ENCODE measurements at places on chromosomes 7 and 10. TPM values are rescaled to one million over a fixed set of nuclear protein-coding genes. Genes with fewer than 3 reads are reported as not detected.

DNA sequence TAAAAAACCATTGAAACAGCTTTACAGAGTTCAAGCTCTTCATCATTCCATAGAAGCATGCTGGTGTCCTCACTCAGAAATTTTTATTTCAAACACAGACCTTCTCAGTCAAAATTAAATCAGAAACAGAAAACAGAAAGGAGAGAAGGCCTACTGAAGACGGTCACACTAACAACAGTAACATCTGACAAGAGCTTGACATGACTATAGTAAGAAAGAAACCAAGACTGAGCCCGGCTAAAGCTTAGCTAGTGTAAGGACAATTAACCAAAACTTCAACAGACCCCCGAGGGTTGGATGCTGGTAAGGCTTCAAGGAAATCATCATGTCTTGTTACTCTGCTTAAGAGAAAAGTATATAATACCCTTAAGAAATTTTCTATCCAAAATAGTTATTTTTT is 38.6 kb downstream of the MTPN start:
- no peaks in the 10 kb centered on the region for H3K27me3 ChIP-seq
- no peak overlapping the region for H3K27ac ChIP-seq
- no peaks in the 10 kb centered on the region for H3K36me3 ChIP-seq
- H3K4me3 ChIP-seq, result no peak overlapping the region

CPEB3 gene
- 6.9 TPM for total RNA-seq

GRCh38 chr10:14698829-14699170 is 75.9 kb downstream of the FAM107B start:
- no peak for DNase-seq
- H3K36me3 ChIP-seq, result no peaks in the 10 kb centered on the region
- H3K27ac ChIP-seq, result no peak overlapping the region
- H3K4me1 ChIP-seq, result no peaks in the 10 kb centered on the region
- no peaks in the 10 kb centered on the region for H3K27me3 ChIP-seq

CNTNAP2 gene
- total RNA-seq, result 0.59 TPM

SRGN gene
- 232 TPM for total RNA-seq

GRCh38 chr7:155251831-155252230 is 45.8 kb upstream of the INSIG1 start:
- no peaks in the 10 kb centered on the region for H3K4me1 ChIP-seq
- H3K27ac ChIP-seq, result no peak overlapping the region
- no peaks in the 10 kb centered on the region for H3K36me3 ChIP-seq
- peaks cover 5% of the 10 kb centered on the region for H3K27me3 ChIP-seq
- DNase-seq, result no peak
- H3K4me3 ChIP-seq, result no peak overlapping the region

NCF1 gene
- total RNA-seq, result 50.8 TPM

DNA sequence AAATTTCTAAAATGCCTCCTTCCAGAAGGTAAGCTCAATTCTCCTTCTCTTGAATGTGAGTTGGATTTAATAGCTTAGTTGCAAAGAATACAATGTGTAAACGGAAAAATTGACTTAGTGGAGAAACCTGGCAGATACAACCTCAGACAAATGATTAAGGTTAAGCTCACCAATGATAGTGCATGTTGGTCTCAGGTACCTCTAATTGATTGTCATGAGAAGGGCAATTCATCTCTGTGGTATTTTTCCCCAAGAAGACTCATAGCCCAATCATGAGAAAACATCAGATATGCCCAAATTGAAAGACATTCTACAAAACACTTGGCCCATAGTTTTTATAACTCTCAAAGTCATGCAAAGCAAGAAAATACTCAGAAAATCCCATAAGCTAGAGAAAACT is 36.2 kb upstream of the TMEM106B start:
- no peak overlapping the region for H3K4me3 ChIP-seq
- H3K36me3 ChIP-seq, result no peaks in the 10 kb centered on the region
- H3K27ac ChIP-seq, result no peak overlapping the region
- no peaks in the 10 kb centered on the region for H3K27me3 ChIP-seq
- DNase-seq, result no peak
- no peaks in the 10 kb centered on the region for H3K4me1 ChIP-seq

- H3K4me3 ChIP-seq, result no peak overlapping the region
- no peak for DNase-seq
- H3K27ac ChIP-seq, result no peak overlapping the region
- H3K36me3 ChIP-seq, result no peaks in the 10 kb centered on the region
- H3K4me1 ChIP-seq, result peaks cover 14% of the 10 kb centered on the region
These were observed 33.3 kb downstream of the LRMDA start for GRCh38 chr10:75464478-75465449.

HTR5A gene
- not detected for total RNA-seq

DNA sequence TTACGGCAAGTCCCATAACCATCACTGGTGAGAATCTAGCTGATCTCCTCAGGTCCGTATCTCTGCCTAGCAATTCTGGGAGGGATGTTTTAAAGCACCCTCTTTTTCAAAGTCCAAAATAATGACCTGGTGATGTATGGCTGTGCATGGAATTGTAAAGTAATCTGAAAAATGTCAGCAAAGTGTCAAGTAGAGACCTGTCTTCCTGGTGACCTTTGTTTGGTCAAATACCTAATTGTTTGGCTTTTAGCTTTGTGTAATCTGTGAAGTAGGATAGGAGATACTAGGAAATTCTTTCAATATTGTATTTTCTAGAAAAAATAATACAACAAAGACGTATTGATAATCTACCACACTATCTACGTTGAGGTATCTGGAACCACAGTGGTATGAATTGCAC is 51.0 kb downstream of the ABCB5 start:
- no peaks in the 10 kb centered on the region for H3K4me1 ChIP-seq
- no peaks in the 10 kb centered on the region for H3K36me3 ChIP-seq
- no peak for DNase-seq
- H3K27ac ChIP-seq, result no peak overlapping the region
- no peaks in the 10 kb centered on the region for H3K27me3 ChIP-seq

PKD2L1 gene
- 3.4 TPM for total RNA-seq

DNA sequence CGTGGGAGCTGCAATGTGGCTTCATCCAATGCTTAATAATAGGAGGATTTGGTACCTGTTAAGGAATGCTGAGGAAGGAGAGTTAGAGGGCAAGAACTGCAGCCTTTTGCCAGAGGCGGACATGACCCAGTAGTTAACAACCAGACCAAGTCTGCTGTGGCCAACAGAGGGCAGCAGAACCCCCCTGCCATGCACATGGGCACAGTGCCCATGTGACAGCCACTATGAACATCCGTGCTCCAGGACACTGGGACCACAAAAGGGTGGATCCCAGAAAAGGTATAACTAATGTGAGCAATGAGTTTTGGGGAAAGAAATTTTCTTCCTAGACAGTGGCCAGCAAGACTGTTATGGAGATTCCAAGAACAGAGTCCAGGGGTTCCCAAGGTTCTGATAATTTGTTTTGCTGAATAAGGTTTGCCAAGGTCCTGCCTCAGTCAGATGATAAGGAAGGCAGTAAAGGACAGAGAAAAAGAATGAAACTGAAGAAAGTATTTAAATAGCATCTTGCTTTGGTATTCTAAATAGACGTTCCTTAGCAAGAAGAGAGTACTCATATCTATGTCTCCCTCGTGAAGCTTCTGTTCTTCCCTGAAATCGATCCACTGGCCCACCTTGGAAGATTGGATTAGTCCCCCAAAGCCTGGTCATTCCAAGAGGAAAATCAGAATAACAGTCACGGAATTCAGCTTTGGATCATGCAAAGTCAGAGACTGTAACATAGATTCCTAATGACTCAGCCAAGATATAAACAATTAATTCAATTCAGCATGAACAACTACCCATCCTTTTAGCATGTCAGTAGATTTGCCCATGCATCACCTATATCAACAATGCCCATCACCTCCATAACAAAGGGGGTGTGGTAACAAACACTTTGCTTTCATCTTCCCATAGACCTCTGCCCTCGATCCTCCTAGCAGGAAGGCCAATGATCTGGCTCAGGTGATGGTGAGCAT is 56.0 kb downstream of the LGI1 start:
- no peak overlapping the region for H3K27ac ChIP-seq
- no peaks in the 10 kb centered on the region for H3K4me1 ChIP-seq
- H3K36me3 ChIP-seq, result no peaks in the 10 kb centered on the region
- peaks cover 10% of the 10 kb centered on the region for H3K27me3 ChIP-seq
- H3K4me3 ChIP-seq, result no peak overlapping the region

DPP6 gene
- 0.71 TPM for total RNA-seq

SPDYE1 gene
- not detected for total RNA-seq

- H3K27me3 ChIP-seq, result no peaks in the 10 kb centered on the region
- no peak overlapping the region for H3K4me3 ChIP-seq
- no peak overlapping the region for H3K27ac ChIP-seq
- no peaks in the 10 kb centered on the region for H3K4me1 ChIP-seq
- no peaks in the 10 kb centered on the region for H3K36me3 ChIP-seq
These were observed 23.3 kb upstream of the INPP5F start for GRCh38 chr10:119702583-119702982.

- DNase-seq, result peak; percentile 95
- H3K27ac ChIP-seq, result no peak overlapping the region
- no peaks in the 10 kb centered on the region for H3K36me3 ChIP-seq
- H3K4me1 ChIP-seq, result peaks cover 16% of the 10 kb centered on the region
- H3K27me3 ChIP-seq, result no peaks in the 10 kb centered on the region
- no peak overlapping the region for H3K4me3 ChIP-seq
These were observed 46.6 kb downstream of the CDHR3 start for GRCh38 chr7:106009503-106010226.

HYAL4 gene
- not detected for total RNA-seq

DNA sequence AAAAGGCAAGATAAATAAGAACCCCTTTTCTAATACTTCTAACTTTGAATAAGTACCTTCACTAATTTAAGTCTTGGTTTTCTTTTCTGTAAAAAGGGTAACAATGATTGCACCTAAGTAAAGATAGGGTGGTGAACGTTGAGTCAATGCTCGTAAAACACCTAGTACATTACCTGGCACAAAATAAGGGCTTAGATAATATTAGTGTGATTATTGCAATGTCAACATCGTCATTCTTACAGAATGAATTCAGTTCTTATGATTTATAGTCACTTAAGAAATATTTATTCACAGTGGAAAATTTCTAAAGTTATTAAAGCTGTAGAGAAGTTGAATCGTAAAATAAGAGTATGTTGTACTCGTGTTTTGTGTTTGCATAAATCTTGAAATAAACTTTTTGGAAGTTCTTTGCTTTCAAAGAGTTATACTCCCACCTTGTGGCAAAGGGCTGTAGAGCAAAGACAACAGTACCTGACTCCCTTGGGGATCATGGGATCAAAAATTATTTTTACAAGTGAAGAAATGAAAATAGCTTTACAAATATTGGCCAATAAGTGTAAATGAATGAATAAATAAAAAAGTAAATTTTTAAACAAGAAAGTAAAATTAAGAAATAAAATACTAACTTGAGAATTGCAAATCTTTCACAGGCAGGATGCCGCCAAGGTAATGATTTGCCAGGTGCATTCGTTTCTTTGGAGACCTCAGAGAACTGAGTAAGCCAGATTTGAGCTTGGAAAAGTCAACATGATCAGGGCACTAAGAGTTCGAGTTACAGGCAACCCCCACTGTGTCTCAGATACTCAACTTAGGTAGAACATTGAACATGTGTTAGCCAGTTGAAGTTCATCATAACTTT is 285.8 kb upstream of the CACNA2D1 start:
- DNase-seq, result no peak
- no peak overlapping the region for H3K4me3 ChIP-seq
- H3K27me3 ChIP-seq, result no peaks in the 10 kb centered on the region
- no peaks in the 10 kb centered on the region for H3K4me1 ChIP-seq

DNA sequence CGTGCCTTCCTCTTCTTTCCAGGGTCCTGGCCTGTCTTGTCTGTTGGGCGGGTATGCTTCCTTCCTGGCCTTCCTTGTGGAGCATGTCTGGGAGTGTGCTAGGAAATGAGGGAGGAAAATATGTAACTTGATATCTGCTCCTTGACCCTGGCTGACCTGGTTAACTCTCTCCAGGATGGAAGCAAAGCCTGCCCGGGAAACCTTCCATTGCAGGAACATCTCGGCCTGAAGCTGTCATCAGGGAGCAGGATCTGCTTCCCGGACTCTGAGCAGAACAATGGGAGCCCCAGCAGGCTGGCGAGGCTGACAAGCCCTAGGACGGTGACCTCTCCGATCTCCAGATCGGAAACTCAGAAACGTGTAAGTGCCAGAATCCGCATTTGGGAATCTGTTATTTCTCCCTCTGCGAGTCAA is 340.3 kb downstream of the FRMD4A start:
- H3K4me3 ChIP-seq, result peak overlapping the region; percentile 23
- no peak for DNase-seq
- H3K4me1 ChIP-seq, result peaks cover 42% of the 10 kb centered on the region

DNA sequence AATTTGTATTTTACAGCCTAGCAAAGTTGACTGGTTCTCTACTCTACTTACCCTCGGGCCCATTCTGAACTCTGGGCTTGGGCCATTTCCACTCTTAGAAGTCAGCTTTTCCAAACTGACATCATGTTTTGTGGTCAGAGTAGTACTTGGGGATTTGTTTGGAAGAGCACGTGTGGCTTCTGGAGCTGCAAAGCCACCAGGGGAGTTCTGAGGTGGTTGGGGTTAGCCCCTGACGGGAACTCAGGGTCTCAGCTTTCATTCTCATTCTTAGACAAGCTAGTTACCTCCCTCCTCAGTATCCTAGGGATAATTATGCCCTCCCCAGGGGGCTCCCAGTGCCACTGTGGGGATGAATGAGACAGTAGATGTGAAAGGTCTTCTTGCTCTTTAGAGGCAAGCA is 647.7 kb upstream of the GALNT17 start:
- H3K36me3 ChIP-seq, result no peaks in the 10 kb centered on the region
- no peak overlapping the region for H3K27ac ChIP-seq

GRCh38 chr7:2643386-2644219 is 11.8 kb downstream of the TTYH3 start:
- H3K27ac ChIP-seq, result no peak overlapping the region
- no peak for DNase-seq
- no peaks in the 10 kb centered on the region for H3K27me3 ChIP-seq
- no peak overlapping the region for H3K4me3 ChIP-seq
- peaks cover 62% of the 10 kb centered on the region for H3K4me1 ChIP-seq
- peaks cover 17% of the 10 kb centered on the region for H3K36me3 ChIP-seq

- H3K27ac ChIP-seq, result no peak overlapping the region
- DNase-seq, result no peak
- no peak overlapping the region for H3K4me3 ChIP-seq
These were observed 806.2 kb downstream of the CNTNAP2 start for GRCh38 chr7:146922782-146923181.

- peaks cover 21% of the 10 kb centered on the region for H3K27me3 ChIP-seq
- no peaks in the 10 kb centered on the region for H3K36me3 ChIP-seq
- no peak overlapping the region for H3K4me3 ChIP-seq
- H3K27ac ChIP-seq, result no peak overlapping the region
- no peaks in the 10 kb centered on the region for H3K4me1 ChIP-seq
These were observed 303.9 kb downstream of the WDR37 start for GRCh38 chr10:1360011-1360557.

GRCh38 chr10:113104047-113104446 is 154.0 kb downstream of the TCF7L2 start:
- no peak overlapping the region for H3K4me3 ChIP-seq
- no peaks in the 10 kb centered on the region for H3K36me3 ChIP-seq
- H3K27ac ChIP-seq, result no peak overlapping the region

- H3K36me3 ChIP-seq, result no peaks in the 10 kb centered on the region
- peaks cover 17% of the 10 kb centered on the region for H3K4me1 ChIP-seq
- H3K27me3 ChIP-seq, result peaks cover 18% of the 10 kb centered on the region
- DNase-seq, result peak; percentile 89
- H3K4me3 ChIP-seq, result peak overlapping the region; percentile 41
These were observed 35.3 kb upstream of the SEPHS1 start for GRCh38 chr10:13383399-13383761.

C10orf120 gene
- total RNA-seq, result not detected

GRCh38 chr10:126349101-126349500 is 39.2 kb downstream of the ADAM12 start:
- no peak overlapping the region for H3K4me3 ChIP-seq
- no peak overlapping the region for H3K27ac ChIP-seq
- DNase-seq, result no peak
- H3K4me1 ChIP-seq, result no peaks in the 10 kb centered on the region
- H3K36me3 ChIP-seq, result no peaks in the 10 kb centered on the region
